NCI-H1436 (cell line): ENCODE measurements at places on chromosomes 5 and 9.
A peak's percentile ranks its signal among the peaks of the same experiment; 100 is the strongest.

GRCh38 chr9:35042081-35042604 is 30.3 kb downstream of the VCP start:
- DNase-seq, result no peak

GRCh38 chr5:57761513-57761912 is 278.9 kb upstream of the ACTBL2 start:
- DNase-seq, result no peak

DNA sequence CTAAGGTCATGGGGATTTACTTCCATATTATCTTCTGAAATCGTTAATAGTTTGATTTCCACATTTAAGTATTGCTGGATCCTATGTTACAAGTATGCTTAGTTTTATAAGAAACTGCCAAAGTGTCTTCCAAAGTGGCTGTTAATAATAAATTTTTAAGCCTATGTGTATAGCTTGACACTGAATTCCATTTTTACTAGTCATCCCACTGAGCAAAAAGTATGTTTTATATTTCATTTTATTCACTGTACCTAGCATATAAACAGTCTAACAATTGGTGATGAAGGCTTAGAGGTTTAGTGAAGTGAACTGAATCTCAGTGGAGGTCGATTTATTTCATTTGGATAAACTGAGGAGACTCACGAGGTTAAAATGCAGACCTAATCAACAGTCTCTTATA is 174.6 kb downstream of the ADAMTS6 start:
- DNase-seq, result no peak

DNA sequence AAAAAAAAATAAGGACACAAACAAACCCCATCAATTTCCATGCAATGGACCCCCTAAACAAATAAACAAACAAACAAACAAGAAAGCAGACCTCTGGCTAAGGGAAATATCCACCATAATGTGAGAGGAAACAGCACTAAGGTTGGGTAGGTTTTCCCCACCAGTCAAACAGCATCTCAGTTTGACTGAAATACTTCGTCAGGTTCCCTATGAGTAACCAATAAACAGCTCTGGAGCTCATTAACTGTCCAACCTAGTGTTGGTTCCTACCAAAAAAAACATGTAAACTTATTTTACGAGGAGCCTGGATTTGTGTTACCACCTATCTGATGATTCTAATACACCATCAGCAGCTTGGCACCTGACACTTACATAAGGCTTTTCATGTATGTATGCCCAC is 198.5 kb upstream of the TARS1 start:
- DNase-seq, result no peak

DNA sequence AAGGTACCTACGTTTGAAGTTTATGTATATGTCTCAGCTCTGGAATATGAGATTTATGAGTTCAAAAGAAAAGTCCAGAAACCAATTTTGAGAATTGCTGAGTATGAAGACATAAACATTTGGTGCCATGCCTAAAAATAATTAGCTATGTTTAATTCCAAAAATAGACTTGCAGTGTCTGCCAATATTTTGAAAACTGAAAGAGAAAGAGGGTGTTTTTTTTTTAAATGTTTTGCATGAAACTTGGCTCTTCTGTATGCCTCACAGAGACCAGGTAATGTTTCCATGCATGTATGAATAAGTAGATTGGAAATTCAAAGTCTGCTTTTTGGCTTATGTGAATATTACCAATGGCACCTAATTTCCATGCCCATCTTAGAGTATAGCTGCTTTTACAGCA is 634.4 kb upstream of the C9orf72 start:
- no peak for DNase-seq

DNA sequence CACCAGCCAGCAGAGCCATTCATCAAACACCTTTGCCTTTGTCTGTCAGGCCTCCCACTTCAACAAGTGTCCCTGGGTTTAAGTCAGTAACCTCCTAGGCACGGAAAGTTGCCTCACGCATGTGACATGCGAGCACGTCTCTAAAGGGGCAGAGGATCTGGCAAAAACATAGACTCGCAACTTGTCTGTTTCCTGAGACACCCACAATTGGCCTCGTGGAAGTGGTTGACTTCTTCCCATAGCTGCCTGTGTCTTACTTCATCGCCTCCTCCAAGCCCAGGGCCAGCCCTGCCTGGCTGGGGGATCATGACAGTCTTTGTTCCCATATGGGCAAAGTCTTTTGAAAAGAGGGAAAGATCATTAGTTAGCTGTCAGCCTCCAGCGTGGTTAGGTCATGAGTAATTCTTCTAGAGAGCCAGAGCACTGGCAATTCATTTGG is 35.5 kb upstream of the GLRX start:
- no peak for DNase-seq

GRCh38 chr5:138660051-138660572 is 84.9 kb upstream of the HSPA9 start:
- DNase-seq, result no peak

DNA sequence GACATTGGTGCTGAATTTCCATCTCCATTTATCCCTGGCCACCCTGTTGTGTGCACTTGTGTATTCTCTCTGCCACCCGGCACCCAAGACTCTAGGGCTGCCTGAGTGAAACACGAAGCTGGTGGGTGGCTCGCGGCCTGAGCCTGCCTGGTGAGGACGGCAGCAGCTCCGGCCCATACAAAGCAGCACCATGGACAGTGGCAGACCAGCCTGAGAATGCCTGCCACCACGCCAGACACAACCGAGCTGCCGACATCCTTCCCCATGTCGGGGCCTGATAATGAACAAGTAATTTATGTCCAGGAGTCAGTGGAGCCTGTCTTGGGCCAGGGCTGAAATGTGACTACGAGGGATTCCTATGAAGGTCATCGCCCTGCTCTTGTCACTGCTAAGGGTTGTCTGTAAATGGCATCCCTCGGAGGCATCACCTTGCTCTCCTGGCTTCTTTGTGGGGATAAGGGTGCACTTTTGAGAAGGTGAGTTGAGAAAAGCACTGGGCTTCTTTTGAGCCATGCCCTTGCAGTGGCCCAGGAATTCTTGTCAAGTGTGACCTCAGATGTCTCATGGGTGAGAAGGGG is 175.7 kb downstream of the MELK start:
- DNase-seq, result no peak

- DNase-seq, result peak; percentile 20
Measured at GRCh38 chr5:11904265-11904906, at the start of gene CTNND2. Gene CTNND2, minus strand, starts transcription at chr5:11904446. Its CDS starts 593 bp downstream, at chr5:11903853.

DNA sequence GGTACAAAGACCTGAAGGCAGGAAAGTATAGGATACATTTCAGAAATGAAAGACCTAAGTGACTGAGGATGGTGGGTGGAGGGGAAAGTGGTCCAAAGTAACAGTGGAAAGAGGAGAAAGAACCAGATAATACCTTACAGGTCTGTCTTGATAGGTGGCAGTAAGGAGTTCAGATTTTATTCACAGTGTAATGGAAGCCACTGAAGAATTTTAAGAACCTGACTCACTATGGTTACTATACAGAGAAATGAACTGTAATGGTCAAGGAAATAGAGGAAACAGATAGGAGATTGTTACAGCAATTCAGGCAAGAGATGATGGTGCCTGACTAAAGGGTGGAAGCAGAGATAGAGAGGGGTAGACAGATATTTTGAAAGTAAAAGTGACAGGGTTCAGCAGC is 46.5 kb downstream of the EPB41L4A start:
- no peak for DNase-seq

DNA sequence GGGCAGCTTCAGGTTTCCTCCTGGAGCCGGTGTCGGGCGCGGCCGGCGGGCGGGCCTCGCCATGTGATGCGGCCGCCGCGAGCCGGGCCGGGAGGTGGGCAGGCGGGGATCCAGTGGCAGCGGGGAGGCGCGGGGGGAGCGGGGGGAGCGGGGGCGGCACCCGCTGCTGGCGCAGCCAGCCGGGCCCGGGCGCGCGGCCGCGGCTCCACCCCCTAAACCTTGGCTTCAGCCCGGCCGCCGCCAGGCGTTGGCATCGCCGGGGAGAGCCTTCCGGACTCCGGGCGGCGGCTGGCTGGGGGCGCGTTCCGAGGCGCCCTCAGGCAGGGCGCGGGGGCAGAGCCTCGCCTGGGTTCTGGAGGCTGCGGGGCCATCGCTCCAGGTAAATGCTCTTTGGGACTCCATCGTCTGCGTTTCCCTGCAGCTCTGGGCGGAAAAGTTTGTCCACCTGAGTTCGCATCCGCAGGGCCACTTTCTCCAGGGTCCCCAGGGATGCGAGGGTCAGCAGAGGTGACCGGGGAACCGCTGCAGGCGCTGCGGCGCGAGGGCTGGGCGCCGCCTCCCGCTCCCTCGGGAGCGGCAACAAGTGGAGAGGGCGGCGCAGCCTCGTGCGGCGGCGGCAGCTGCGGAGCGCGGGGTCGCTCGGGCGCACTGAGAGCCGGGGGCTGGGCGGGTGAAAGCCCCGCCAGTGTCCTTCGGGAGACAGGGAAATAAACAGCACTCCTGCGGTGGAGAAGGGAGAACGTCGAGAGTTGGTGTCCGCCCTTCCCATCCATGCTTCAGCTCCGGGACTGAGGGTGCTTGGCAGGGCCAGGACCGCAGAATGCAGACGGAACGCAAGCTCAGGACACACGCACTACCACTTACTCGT is at the start of gene ARHGEF28:
ARHGEF28 (plus strand) TSS at position 253 of the 868 bp plus-strand sequence. CDS start 58,656 bp downstream, outside the sequence.
- DNase-seq, result peak; percentile 67

- DNase-seq, result no peak
Measured at GRCh38 chr5:33166948-33167347, 273.8 kb upstream of the TARS1 start.

- no peak for DNase-seq
Measured at GRCh38 chr5:143601917-143602333, 198.4 kb upstream of the NR3C1 start.

DNA sequence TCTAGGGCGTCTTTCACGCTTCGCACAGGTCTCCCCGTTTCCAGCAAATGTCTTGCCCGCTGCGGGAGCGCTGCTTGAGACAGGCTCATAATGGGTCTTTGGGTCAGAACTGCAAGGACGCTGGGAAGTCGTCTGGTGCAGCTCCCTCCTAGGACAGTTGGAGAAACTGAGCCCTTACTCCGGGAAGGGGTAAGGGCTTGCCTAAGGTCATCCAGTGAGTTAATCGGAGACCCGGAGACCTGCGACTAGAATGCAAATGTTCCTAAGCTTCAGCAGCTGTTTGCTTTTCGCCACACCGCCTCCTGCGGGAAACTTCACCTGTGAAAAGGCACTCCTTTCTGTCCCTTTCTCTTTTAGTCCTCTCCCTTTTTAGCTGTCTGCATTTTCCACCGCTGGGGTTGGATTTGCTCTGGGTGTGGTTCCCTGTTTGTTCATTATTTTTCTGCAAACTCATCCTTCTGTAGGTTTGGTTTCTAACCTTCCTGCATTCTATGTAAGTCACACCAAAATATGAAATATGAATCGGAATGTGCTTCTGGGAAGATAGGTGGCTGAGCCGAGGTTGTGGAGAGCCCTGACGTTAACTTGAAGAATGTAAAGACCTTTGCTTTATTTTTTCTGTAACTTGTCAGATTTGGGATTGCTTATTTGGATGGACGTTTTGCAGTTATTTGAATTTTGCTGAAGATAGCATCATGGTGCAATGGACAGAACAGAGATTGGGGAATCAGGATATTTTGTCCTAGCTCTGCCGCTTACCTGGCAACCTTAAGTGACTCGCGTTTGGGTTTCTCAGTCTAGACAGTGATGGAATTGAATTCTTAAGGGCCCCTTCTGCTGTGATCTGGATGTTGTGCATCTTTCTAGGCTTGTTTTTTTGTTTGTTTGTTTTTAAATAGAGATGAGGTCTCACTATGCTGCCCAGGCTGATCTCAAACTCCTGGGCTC is 909 bp downstream of the SLC36A1 start:
- no peak for DNase-seq

DNA sequence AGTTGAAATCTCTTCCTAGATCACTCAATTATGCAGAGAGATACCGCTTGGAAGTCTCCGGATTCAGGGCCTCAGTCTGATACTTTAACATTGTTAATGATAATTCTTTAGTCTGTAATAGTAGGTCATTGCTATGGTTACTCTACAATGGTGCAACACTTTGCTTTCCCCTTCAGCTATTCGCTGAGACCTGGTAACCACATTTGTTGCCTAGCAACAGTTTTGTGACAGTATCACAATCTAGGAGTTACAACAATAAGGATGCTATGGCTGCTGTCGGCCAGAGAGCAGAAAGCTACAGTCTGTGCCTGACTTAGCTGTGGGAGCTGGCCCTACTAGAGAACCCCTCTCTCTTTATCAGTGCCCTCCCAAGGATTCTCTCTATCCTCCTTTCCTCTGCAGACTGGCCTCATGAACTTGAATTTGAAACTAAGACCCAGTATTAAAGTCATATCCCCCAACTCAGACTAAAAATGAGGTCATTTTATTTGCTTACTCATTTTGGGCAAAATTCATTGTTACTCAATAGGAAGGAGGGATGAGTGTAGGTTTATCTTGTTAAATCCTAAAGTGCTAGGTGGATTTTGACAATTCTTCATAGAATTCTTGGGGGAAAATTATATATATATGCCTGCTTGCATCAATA is 39.3 kb downstream of the NR2F1 start:
- peak; percentile 80 for DNase-seq

DNA sequence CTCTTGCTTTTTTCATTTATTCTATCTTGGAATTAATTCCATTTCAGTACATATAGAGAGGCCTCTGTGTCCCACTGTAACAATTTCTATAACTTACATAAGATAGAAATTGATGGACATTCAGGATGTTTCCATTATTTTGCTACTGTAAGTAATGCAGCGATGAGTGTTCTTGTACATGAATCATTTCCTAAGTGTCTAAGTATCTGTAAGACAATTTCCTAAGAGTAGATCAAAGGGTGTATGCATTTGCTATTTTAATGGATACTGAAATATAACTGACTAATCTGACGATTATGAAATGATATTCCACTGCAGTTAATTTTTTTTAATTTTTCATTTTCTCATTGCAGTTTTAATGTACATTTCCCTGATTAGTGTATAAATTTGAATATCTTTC is 23.0 kb upstream of the RBM22 start:
- DNase-seq, result no peak
